ENCODE measurements at places on chromosomes 3 and 15.

DNA sequence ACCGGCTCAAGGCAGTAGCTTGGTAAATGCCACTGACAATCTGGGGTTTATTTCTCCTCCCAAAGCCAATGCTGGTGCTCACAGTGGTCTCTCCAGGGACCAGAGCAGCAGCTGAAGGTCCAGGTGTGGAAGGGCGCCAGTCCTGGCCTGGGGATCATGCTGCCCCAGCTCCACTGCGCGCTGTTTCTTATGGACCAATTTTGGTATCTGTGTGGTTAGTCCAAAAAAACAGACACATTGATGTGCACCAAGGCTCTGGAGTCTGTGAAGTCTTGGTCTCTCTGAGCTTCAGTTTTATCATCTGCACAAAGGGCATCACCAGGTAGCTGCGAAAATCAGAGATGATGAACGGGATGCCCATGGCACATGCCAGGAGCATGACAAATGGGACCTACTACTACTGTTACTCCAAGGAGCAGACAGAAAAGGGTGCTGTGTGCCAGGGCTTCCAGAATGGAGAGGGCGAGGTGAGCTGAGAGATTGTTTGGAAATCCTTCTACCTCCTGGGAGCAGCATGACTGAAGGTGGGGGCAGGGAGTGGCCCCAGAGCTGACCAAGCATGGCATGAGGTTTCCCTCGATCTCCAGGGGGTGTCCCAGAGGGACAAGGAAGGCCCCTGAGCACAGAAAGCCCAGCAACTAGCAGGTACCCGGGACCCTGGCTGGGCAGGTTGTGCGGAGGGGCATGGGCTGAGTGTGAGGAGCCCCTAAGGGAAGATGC is 134.3 kb upstream of the PRR20G start:
- DNase-seq: no peak

DNA sequence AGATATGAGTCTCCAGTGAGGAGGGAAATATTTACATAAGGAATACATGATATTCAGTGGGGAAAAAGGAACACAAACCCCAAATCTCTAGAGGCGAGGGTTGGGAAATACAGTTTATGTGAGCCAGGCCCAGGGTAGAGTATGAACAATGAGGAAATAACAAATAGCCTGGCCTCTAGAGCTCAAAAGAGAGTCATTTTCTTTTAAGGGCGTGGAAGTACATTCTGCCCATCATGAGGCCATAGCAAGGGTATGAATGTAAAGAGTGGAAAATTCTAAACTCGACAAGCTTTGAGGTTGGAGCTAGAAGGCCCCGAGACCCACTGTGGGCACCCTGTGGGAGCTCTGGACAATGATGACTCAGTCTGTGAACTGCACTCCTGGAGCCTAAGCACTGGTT is 27.8 kb upstream of the IGF2BP2 start:
- no peak for DNase-seq

DNA sequence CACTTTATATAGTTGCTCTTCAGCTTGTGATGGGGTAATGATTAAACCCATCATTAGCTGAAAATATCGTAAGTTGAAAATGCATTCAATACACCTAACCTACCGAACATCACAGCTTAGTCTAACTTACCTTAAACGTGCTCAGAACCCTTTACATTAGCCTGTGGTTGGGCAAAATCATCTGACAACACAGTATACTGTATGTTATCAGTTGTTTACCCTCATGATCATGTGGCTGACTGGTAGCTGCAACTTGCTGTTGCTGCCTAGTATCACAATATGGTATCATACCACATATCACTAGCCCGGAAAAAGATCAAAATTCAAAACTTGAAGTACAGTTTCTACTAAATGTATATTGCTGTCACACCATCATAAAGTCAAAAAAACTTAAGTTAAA is 9.5 kb downstream of the ZNF280D start:
- DNase-seq: no peak

DNA sequence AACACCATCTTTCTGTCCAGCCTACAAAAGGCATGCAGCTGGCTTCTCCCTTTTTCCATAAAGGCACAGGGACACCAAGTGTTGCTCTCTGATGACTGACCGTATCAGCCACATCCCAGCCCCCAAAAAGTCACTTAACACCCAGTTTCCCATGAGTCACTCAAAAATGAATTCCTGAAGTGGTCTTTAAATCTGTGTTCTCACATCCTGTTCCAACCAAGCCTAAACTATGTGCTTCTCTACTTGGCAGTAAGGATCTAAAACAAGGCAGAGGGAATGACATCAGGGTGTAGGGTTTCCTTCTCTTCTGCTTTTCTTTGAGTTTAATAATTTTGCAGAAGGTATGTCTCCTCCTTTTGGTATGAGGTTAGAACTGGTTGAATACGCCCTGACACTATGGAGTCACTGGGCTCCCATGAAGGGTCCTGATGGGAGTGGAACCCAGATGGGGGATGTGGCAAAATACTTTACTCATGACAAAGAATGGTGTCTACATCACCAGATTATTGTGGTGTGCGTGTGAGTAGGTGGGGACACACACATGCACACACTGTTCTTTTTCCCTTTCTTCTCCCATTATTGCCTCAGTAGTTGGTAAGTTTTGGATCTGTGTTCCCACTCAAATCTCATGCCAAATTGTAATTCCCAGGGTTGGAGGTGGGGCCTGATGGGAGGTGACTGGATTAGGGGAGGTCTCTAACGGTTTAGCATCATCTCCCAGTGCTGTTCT is 35.6 kb upstream of the CCK start:
- DNase-seq: no peak

DNA sequence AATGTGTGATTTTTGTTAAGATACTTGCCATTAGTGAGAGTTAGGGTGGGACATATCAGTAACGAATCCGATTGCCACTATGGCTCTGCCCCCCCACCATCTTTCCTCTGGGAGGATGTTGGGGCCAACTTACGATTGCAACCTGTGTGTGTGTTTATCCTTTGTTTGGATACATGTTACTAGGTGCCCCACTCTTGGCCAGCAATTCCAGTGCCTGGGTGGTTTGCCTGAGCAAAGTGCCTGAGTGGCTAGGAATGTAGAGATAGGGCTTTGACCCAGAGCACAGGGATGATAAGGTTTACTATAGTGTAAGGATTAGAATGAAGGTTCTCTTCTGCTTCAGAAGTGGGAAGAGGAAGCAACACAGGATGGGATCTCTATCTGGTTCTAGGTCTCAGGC is 231.8 kb downstream of the TP63 start:
- no peak for DNase-seq

GRCh38 chr3:183378008-183378407 is 50.4 kb downstream of the MCF2L2 start:
- DNase-seq: no peak

- DNase-seq: no peak
These were observed 116.0 kb downstream of the FOXB1 start for GRCh38 chr15:60120100-60120499.

DNA sequence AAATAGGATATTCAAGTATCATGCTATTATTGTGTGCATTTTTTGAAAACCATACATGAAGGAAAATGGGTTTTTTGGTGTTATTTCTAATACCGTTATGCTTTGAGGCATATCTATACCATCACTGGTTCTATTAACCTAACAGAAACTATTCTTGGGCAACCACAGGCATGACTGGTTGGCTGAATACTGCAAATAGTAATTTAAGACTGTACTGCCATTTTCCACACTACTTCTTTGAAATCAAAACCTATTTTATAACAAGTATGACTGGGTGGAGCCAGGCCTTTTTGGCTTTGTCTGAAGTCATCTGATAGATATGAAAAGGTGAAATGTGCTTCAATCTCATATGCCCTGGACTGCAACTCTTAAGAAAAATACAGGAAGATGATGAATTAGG is 115.1 kb downstream of the ULK4 start:
- no peak for DNase-seq

DNA sequence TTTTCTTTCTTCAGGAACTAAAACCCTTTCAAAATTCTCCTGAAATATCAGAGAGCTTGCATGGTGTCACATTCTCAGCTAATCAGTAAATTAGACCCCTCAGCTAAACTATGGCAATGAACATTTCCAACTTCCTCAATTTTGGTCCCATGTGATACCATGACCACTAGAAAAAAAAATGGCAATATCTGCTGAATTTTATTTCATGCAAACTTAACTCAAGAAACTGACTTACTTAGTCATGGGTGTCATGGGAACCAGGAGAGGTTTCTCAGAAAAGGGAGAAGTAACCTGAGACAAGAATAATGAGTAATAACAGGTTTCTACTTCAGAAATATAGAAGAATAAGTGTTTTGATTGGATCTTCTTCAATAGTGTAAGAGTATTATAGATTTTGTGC is 784.6 kb upstream of the ALCAM start:
- no peak for DNase-seq

DNA sequence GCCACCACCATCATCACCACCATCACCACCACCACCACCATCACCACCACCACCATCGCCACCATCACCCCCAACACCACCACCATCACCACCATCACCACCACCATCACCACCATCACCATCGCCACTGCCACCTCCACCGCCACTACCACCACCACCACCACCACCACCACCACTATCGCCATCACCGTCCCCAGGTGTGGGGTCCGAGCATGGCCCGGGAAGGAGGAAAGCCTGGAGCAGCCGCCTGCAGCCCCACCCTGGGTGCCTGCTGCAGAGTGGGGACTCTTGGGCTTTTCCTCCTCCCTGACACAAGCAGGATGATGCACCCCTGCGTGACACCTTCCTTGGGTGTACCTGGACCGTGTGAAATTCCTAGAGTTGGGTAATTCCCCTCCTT is 43.9 kb downstream of the MUC4 start:
- DNase-seq: no peak

GRCh38 chr3:62723166-62723913 is 151.9 kb downstream of the CADPS start:
- no peak for DNase-seq

DNA sequence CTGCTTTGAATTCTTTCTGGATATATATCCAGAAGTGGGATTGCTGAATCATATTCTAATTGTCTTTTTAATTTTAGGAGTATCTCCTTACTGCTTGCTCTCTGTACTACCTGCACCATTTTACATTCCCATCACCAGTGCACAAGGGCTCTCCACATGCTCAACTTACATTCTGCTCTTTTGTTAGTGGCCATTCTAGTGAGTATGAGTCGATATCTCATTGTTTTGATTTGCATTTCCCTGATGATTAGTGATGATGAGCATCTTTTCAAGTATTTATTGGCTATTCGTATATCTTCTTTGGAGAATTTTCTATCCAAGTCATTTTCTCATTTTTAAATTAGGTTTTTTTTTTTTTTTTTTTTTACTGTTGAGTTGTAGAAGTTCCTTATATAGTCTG is 29.5 kb downstream of the PFN2 start:
- DNase-seq: no peak

- DNase-seq: no peak
These were observed 269.9 kb downstream of the AGBL1 start for GRCh38 chr15:86349565-86349964.

- DNase-seq: no peak
These were observed 10.6 kb downstream of the EPB42 start for GRCh38 chr15:43210172-43210745.

- no peak for DNase-seq
These were observed 51.5 kb downstream of the SST start for GRCh38 chr3:187618722-187619121.

DNA sequence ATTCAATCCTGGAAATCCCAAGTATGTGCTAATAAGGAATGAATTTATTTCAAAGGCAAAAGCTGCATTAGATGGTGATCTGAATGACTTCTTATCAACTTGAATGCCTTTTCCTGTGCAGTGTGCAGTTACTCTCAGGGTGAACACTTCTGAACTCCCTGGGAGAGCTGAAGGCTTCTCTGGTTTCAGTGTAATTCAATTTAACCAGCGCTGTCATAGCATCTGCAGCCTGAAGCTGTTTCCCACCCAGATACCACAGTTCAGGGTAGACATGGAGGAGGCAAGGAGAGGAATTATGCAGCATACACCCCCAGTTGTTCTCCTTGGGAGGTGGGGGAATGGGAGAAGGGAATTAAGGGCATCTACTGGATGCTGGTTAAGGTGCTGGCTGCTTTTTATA is 49.1 kb upstream of the PRR23C start:
- no peak for DNase-seq

GRCh38 chr3:62415312-62415801 is 42.0 kb upstream of the FEZF2 start:
- no peak for DNase-seq

DNA sequence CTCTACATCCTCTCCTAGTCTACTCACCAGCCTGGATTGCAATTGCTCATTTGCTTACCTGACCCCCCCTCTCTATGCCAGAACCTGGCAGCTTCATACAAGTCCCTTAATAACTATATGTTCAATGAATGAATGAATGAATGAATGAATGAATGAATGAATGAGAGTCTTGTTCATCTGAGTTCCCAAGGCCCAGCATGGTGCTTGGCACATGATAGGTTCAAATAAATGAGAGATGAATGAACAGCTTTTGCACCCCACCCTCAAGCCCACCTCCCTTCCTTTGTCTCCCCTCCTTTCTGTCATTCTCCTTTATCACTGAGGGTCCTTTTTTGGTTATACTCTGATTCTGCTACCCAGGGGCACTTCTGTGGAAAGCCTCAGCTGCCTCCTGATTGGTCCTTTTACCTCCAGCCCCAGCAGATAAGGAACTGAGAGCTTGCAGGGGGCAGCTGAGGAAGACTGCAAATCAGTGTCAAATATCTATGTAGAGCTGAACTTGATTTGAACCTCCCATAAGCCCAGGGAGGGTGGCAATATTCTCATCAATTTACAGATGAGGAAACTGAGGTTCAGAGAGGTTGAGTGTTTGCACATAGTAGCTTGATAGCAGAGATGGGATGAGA is 54.1 kb upstream of the CHRNB4 start:
- no peak for DNase-seq

- no peak for DNase-seq
These were observed 20.2 kb upstream of the PLXNA1 start for GRCh38 chr3:126962756-126963155.

DNA sequence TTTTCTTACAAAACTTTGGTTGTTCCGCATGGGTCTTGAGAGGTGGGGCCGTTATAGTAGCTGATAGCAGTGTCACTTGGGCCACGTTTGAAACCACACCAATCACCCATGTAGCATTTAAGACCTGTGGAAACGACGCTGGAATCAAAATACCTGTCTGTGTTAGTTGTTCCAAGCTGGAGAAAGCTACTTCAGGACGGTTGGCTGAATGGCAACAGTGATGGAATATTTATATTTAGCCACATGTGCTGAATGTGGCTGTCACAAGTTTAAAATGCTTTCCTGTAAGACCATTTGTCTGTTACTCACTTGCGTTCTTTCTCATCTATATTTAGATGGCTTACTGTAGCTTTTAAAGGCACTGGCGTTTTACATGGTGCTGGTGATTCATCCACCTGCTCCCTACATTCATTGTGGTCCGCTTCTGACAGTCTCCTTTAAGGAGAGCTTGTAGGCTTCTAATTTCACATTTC is 1.4 kb downstream of the DNAJA4 start:
- DNase-seq: no peak

DNA sequence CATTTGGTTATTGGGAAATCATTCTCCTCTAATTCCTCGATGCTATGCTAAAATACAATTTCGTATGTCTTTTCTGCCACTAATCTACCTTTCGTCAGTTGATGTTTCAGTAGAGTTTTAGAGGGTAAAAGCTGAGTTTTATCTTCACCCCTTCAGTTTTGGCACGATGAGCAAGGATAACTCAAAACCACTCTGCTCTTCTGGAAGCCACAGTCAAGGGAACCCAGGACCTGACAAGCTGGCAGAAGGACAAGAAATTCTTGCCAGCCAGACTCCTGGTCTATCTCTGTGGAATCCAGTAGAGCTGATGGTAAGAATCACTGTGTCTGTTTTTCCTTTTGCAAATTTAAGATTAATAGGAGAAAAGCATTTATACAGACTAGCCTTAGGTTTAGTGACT is 414.4 kb upstream of the LRRC3B start:
- DNase-seq: no peak

GRCh38 chr15:74212494-74212893 is 9.9 kb upstream of the STRA6 start:
- DNase-seq: no peak

Measured in activated CD4-positive, CD25-positive, alpha-beta regulatory T cell (primary cell).